ENCODE measurements at places on chromosomes 12 and 14.

GRCh38 chr14:26008290-26008689 lies 589.5 kb downstream of the NOVA1 start:
- no peak for DNase-seq

- DNase-seq: no peak
These were observed 220.5 kb upstream of the TBX3 start for GRCh38 chr12:114904254-114905003.

GRCh38 chr14:29222671-29223268 lies 456.2 kb downstream of the FOXG1 start:
- DNase-seq: no peak

DNA sequence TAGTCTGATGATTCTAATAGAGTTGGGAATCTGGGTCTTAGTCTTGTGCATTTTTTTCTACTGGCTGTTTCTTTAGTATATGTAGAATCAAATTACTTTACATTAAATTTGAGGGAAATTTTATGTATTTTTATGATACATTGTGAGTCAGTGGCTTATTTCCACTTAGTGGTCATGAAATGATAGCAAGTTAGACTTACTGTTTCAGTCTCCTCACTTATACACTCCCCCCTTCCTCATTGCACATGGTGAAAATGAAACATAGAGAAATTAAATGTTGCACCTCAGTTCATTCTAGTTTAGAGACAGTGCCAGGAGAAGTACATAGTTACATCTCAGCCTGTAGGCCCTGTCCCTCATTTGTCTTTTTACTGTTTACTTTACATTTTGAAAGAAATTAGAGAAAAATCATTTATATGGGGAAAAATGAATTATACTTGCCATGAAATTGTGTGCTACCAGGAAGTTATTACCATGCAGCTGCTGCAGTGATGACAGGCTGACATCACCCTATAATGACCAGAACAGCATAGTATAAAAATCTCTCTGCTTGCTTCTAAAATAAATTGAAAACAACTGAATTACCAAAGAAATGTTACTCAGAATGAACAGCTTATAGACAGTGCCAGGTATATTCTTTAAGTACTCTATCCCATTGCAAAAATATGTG lies 113.2 kb downstream of the TRMT5 start:
- DNase-seq: no peak

DNA sequence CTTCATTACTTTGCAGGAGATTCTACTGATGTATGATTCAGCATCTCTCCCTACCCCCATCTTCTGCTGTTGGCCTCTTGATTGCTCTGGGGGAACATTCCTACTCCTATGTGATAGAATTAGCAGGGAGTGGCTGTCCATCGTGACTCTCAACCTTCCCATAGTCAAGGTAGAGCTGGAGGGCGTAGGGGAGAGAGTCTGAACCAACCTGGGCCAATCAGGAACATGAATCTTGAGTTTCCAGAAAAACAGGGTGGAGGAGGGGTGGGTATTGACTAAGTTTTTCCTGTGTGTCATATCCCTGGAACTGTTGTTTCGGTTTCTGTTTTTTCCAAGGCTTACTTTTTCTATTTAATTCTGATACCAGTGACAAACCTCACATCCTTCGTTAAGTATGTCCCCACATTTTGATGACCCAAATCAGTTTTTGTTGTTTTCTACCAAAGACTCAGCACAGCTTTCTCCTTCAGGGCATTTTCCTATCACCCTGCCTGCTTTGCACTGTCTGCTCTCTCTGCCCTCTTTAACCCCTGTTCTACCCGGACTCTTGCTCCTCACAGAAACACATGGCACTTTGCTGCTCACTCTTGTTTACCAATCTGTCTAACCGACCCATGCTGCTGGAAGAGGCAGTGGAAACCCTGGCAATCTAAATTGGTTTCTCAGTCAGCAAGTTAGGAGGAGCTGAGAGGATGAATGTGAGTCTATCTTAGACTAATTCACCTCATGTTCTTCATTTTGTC lies 1428.3 kb downstream of the AACS start:
- no peak for DNase-seq

GRCh38 chr12:109572506-109572845 lies 828 bp downstream of the MMAB start:
- no peak for DNase-seq
